Choroid plexus epithelial cell (primary cell): ENCODE measurements at places on chromosomes 4 and X.

- DNase-seq, result peak; percentile 11
Measured at GRCh38 chr4:143616771-143617170, 83.7 kb downstream of the FREM3 start.

DNA sequence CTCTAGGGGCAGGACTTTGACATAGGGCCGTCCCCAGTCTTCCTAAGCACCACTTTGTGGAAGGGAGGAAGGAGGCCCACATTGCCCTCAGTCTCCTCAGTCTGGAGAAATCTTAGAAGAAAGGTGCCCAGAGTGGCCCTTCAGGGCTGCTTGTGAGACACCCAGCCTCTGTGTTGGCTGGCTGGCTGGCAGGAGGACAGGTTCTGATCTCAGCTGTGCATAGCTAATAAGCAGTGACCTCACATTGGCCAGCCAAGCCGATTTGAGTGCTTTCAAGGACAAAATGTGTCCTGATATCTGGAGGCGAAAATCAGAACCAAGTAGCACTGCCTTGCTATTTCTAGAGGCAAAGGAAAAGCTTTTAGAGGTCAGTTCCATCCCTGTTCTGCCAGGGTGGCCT, 211.5 kb downstream of the BCOR start:
- DNase-seq, result no peak

DNA sequence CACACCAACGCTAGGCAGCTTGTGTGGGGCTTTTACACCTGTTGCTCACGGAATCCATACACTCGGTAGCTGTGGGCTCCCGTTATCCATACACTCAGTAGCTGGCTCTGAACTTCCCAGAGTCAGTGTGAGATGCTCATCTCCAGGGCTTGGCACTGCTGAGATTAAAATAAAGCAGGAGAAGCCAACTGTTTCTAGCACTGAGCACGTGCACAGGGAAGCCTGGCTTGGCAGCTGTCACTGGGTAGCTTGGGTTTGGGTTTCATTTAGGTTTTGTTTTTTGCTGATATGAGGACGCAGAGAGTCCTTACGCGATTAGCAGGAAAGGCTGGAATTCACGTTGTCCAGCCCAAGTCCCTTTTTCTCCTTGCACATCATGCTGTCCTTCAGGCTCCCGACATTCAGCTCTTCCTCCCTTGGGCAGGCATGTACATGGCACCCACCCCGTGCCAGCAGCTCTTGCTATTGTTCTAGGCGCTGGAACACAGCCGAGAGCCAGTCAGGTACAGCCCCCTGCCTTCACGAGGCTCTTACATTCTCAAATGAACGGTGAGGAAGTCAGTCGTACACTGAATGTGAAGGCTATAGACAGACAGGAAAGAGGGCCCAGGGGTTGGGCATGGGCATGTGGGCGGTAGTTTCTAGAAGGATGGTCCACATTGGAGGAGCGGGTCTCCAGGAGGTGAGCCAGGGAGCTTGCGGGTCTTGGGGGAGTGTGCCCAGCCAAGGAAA, 25.9 kb downstream of the NSG1 start:
- no peak for DNase-seq

DNA sequence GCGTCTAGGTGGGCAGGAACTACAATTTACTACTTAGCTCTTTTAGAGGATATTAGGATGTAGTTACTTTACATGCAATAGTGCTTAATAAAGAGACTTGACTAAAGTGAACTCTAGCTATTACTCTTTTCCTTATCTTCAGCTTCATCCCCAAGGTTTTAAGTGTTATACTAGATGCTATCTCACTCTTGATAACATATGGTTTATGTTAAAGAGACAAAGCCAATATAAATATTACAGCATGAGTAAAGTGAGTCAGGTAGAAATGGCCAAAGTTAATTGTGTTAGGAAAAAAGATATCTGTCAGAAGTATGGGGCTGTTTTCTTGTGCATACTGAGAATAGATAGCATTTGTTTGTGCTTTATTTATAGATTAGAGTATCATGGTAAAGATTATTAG, 80.5 kb downstream of the STAG2 start:
- DNase-seq, result no peak

GRCh38 chr4:17583276-17583675, 6.3 kb downstream of the LAP3 start:
- DNase-seq, result no peak

DNA sequence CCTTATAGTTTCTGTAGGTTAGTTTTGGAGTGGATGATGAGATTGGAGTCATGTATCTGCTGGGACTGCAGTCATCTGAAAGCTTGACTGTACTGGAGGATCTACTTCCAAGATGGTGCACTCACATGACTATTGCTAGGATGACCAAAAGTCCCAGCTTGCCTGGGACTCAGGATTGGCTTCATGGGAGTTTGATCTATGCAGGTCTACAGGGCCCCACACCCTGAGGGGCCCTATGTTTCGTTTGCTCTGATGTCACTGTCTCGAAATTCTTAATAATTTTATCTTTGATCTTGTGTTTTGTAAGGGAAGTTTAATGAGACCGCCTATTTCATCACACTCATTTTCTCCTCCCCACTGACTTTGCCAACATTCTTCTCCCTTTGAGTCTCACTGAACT, at the start of gene SMIM9:
SMIM9 (minus strand) TSS at position 101 of the 400 bp plus-strand sequence. CDS start 3,806 bp downstream, outside the sequence.
- no peak for DNase-seq

DNA sequence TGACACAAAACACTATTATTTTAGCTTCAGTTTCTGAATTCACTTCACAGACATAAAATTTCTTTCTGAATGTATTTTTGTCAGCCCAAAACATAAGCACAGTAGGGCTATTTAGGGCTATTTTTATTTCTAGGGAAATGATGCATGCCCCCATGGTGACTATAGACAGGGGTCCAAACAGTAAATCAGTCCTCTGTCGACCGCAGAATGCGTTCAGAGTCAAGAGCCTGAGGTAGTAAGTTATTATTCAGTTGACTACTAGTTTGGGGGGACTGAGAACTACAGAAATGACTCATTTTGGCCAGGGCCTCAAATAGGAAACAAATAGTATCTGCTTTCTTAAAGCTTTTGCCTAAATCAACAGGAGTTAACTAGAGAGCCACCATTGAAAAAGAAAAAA, 414.4 kb downstream of the AFF2 start:
- no peak for DNase-seq

DNA sequence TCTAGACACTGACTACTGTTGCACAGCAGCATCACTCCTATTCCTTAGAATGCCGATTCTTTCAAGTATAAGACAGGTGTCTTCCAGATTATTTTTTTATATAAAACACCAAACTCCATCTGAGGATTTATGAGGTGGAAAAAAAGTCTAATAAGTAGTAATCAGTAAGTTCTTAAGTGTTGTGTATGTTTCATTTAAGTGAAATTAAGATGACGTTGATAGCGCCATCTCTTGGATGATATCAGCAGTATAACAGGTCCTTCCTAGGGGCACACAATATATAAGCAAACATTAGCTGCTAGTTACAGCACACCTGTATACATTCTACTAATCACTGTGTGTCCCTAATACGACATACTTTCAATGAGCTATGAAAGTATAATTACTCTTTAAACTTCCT, 99.6 kb upstream of the STS start:
- DNase-seq, result no peak

GRCh38 chr4:41652971-41653370, 95.6 kb downstream of the PHOX2B start:
- DNase-seq, result no peak

- DNase-seq, result peak; percentile 24
Measured at GRCh38 chrX:38804682-38805431, 3.6 kb downstream of the MID1IP1 start.

GRCh38 chrX:154450312-154450711, 6.4 kb downstream of the FAM50A start:
- DNase-seq, result no peak
